ENCODE measurements at places on chromosomes 13 and 19. TPM values are rescaled to one million over a fixed set of nuclear protein-coding genes. Genes with fewer than 3 reads are reported as not detected.

- DNase-seq: no peak
These were observed at the start of gene KLK6 for GRCh38 chr19:50969413-50969760. Gene KLK6 (minus strand): TSS chr19:50969591. CDS start chr19:50968104, 1,487 bp downstream.

- DNase-seq: no peak
These were observed 12.1 kb upstream of the LGALS14 start for GRCh38 chr19:39692166-39692565.

Gene ZNF93
- total RNA-seq: 8.2 TPM

Gene SPACA6
- 11.8 TPM for total RNA-seq

- no peak for DNase-seq
These were observed 213.0 kb downstream of the ZIC5 start for GRCh38 chr13:99758460-99759162.

DNA sequence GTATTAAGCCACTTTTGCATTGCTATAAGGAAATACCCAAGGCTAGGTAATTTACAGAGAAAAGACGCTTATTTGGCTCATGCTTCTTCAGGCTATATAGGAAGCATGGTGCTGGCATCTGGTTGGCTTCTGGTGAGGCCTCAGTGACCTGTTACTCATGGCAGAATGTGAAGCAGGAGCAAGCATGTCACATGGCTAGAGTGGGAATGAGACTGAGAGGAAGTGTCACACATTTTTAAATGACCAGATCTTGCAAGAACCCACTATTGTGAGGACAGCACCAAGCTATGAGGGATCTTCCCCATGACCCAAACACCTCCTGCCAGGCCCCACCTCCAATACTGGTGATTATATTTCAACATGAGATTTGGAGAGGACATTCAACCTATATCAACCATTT, 25.7 kb upstream of the IGFL4 start:
- no peak for DNase-seq

Gene FBXO27
- 11.3 TPM for total RNA-seq

DNA sequence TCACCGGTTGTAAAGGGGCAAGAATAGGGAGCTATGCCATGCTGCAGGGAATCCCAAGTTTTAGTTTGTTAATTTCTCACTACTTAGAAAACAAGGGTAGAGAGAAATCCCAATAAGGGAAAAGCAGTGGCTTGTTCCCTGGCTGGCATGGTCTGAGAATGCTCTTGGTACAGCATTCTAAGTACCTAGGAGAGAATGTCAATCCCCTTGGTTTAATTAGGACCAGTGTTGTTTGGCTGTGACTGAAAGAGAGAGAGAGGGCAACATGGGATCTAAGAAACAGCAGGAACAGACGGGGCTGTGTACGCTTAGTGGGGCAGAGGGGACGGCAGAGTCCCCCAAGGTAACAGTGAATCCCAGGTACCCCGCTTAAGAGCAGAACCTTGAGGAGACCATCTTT, 228.8 kb downstream of the PCDH9 start:
- DNase-seq: no peak

DNA sequence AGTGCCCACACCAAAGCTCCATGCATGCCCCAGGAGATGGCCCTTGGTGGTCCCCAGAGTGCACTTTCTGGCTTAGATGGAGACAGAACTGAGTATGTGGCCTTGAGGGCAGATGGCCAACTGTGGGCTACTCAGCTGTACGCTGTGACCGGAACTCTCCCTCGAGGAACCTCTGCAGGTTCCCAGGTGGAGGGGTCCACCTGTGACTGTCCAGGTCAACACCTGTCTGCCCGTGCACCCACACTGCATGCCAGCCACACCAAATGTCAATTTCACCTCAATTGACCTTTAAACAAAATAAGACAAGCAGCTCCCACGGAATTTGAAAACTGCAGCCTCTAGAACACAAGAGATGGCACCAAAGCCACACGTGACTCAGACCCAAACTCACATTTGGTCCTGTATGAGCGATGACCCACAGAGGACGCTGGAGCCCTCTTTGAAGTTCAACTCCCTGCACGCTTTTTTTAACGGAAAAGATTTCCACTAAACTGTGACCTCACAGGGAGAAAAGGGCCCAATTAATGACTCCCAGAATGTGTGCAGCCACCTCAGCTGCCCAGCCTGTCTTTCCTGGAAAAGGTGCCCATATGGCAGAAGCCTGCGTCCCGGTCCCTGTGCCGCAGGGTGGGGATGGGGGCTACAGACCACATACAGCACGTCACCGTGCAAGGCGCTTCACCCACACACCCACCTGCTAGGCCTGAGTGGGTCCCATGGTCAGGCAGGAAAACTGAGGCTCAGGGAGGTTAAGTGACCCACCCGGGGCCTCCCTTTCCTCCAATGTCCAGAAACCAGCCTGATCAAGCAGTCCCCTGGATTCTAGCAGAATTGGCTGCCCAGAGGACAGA, 47.7 kb downstream of the KLF2 start:
- DNase-seq: no peak

Gene GJB2
- 2.5 TPM for total RNA-seq

GRCh38 chr13:92187378-92187989, 789.1 kb downstream of the GPC5 start:
- DNase-seq: no peak

DNA sequence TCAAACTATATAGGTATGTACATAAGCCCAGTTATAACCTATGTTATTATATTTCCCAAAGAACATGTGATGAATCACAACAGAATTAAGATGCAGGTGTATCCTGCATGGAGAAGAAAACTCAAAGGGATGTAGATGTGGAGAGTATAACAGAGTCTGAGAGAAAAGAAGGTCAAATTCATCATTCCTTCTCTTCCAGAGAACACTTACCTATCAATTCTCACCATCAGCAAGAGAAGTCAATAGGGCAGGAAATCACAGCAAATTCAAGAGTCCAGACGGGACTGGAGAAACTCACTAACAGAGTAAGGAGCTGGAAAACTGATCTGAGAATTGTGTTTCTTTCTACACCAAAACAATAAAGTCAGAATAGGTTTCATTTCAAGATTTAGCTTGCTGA, 28.4 kb downstream of the DIAPH3 start:
- no peak for DNase-seq

Gene KLK12
- total RNA-seq: not detected

Gene RGS9BP
- total RNA-seq: 0.29 TPM

Gene NR1H2
- total RNA-seq: 68.0 TPM

Gene THSD8
- not detected for total RNA-seq

DNA sequence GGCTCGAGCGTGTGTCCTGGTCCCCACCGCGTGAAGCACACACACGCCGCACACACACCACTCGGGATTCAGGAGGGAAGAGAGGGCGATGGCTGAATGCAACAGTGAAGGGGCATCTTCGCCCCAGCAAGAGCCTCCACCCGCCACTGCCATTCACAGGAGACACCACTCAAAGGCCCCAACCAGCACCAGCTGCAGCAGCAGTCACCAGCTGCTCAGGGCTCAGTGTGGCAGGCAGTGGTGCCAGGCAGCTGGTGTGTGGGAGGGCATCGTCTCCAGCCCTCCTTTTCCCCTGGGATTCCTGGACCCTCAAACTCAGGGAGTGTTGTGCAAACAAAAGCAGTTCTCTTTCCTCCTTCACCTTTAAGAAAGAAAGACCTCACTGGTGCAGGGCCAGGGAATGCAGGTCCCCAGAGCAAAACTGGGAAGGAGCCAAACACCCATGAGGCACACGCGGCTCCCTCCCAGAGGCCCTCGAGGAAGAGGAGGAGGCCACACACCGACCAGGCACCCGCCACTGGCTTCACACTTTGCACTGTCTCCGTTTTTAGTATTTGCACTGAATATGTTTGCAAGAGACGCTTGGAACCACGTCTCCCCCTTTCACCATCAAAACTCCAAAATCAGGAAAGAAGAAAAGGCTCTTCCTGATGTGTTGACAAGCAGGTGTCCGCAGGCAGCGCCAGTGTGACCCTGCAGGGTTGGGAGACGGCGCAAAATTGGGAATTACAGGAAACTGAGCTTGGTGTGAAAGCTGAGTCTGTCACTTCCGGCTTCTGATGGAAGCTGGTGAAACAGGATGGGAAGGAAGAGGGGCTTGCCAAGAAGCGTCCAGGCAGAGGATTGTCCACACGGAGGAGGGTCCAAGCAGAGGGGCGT, 26.4 kb upstream of the F7 start:
- DNase-seq: no peak

Gene WDR88
- total RNA-seq: not detected

Gene RELB
- total RNA-seq: 1.0 TPM

Gene CATSPERD
- total RNA-seq: not detected

Gene DLEU7
- not detected for total RNA-seq

Gene S1PR5
- total RNA-seq: not detected

Gene MEIOSIN
- not detected for total RNA-seq

GRCh38 chr13:58879114-58879513, 1247.6 kb downstream of the PCDH17 start:
- DNase-seq: no peak

Gene SIGLEC6
- total RNA-seq: 0.29 TPM

GRCh38 chr13:29111446-29111845, 291.3 kb downstream of the MTUS2 start:
- no peak for DNase-seq

DNA sequence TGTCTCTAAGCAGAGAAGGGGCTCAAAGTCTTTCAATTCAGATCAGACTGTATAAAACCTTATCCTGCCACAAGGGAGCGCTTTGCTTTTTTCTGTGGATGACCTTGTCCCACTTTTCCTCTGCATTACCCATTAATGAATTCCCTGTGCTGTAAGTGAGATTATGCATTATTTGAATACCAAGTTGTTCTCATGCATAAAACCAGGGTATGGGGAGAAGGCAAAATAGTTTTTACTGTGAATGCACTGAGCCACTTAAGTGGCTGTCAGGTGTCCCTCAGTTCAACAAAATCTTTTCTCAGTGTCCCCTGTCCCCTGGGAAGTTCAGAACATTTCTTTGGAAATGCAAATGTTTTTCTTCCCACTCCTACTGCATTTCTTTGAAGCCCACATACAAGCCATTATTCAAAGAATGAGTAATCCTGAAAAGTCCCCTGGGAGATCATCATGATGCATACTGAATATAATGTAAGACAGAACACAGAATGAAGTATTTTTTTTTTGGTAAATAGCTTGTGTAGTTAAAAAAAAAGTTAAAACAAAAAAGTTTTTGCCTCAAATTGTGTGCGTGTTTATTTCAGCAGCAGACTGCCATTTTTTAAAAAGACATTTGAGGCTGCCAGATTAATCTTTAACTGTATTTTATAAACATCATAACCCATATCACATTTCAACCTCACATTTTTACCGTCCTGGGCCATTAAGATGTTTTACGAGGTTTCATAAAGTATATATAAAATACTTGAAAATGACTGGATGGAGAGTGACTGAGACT, 506.7 kb upstream of the PCDH9 start:
- no peak for DNase-seq

Gene C13orf42
- total RNA-seq: not detected

DNA sequence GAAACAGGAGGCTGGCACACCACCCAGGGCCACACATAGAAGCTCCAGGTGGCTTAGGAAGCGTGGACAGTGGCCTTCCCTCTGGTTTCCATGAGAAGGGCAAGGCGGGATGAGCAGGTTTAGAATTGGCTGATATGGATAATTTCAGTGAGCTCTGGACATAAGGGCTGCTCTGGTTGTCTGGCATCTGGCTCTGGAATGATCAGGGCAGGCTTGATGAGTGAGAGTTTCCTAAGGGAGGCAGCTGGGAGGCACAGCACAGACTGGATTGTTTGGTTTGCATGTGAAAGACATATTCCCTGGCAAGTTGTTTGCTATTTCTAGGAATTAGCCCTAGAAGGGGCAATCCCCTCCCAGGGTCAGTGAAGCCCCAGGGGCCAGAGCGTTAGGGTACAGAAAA, 129.5 kb downstream of the ATP8A2 start:
- no peak for DNase-seq

- peak; percentile 65 for DNase-seq
These were observed 122.8 kb downstream of the NUFIP1 start for GRCh38 chr13:44866411-44866911.

GRCh38 chr13:73618275-73618865, 515.8 kb downstream of the KLF12 start:
- DNase-seq: no peak

Gene MFSD12
- 44.9 TPM for total RNA-seq

- DNase-seq: no peak
These were observed 72.1 kb downstream of the KATNAL1 start for GRCh38 chr13:30235216-30235615.

DNA sequence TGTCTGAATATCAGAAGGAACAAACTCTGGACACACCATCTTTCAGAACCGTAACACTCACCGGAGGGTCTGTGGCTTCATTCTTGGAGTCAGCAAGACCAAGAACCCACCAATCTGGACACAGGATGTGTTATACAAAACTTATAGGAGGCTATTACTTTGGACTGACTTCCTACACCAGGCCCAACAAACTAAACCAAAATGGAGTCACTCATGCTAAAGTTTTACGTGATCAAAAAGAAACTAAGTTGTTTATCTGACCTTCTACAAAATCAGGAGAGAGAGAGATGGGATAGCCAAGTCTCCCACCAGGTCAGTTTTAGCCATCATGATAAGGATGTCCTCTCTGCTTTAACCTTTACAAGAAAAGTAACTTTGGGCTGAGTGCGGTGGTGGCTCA, 3.2 kb upstream of the RAB11B start:
- DNase-seq: no peak

GRCh38 chr13:109698779-109699178, 87.6 kb downstream of the IRS2 start:
- no peak for DNase-seq

GRCh38 chr13:29522044-29522685, 73.3 kb downstream of the SLC7A1 start:
- DNase-seq: peak; percentile 87

DNA sequence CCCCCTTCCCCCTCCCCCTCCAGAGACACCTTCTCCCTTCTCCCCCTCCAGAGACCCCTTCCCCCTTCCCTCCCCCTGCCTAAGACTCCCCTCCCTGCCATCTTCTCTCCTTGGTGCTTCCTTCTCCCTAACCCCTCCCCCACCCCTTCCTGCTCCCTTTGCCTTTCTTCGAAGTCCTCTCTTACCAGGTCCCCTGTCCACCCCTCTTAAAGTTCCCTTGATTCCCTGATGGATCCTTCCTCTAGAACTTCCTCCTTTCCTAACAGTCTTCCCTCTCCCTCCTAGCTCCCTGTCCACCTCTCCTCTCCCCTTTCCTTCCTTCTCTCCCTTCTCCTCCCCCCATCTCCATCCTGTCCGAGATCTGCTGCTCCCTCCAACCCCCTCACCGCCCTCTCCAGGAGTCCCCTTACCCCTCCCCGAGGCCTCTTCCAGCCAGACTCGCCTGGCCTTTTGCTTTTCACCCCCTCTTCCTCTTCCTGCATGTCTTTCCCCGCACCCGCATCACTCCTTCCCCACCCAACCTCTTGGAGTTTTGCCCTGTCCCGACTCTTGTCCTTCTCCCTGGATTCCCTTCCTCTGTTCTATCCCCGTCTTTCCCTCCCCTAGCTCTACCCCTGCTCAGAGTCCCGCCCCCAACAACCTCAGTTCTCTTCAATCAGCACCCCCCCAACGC, 3.1 kb downstream of the TNFSF9 start:
- DNase-seq: no peak
